ENCODE measurements at places on chromosomes 3 and 15. TPM values are rescaled to one million over a fixed set of nuclear protein-coding genes. Genes with fewer than 3 reads are reported as not detected.
A peak's percentile ranks its signal among the peaks of the same experiment; 100 is the strongest.

DNA sequence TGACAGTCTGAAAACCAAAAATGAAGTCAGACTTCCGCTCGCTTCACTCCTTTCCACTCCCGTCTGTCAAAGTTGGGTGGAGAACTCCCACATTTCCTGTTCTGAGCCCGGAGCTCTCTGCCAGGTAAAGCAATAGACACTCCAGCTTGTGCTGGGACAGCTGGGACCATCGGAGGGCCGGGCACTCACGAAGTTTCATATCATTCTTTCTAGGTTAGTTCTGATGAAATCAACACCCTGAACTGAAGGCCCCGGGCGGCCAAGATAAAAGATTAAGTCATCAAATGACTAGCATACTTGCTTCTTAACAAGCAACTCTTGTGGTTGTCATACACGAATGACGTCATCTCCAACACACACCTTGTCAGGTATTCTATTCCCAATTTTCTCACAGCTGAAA is 42.1 kb downstream of the MAGI1 start:
- no peak overlapping the region for H3K27ac ChIP-seq
- H3K4me1 ChIP-seq, result no peaks in the 10 kb centered on the region
- H3K36me3 ChIP-seq, result no peaks in the 10 kb centered on the region

- peaks cover 3% of the 10 kb centered on the region for H3K27me3 ChIP-seq
- H3K27ac ChIP-seq, result no peak overlapping the region
Measured at GRCh38 chr15:31552482-31553099, 226.0 kb downstream of the KLF13 start.

The TLR9 gene
- 10.4 TPM for total RNA-seq

GRCh38 chr3:195040773-195041520 is 230.0 kb downstream of the XXYLT1 start:
- H3K4me3 ChIP-seq, result no peak overlapping the region
- no peaks in the 10 kb centered on the region for H3K36me3 ChIP-seq
- DNase-seq, result no peak
- H3K27me3 ChIP-seq, result no peaks in the 10 kb centered on the region
- peaks cover 11% of the 10 kb centered on the region for H3K4me1 ChIP-seq

The ASB14 gene
- not detected for total RNA-seq

DNA sequence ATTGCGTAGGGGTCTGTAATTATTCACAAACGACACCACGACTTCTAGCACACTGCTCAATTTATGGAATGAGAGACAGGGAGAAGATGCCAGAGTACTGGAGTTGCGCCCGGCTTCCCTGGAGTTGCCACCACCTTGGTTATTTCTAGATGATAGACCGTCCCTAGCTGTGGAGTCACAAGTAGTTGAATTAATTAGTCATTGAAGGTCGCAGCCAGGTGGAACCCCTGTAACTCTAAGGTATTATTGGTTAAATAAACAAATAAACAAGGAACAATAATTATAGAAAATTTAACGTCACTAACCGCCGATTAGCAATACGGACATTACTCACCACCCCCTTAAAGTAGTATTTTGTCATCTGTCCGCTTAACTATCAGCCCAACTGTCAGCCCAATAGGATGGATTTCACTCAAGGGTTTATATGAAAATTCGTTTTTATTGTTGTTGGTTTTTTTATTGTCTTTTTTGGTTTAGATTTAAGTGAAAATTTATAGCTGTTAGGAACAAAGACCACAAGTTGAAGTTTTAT is 911 bp upstream of the AZI2 start:
- peaks cover 43% of the 10 kb centered on the region for H3K4me1 ChIP-seq
- peaks cover 37% of the 10 kb centered on the region for H3K36me3 ChIP-seq
- DNase-seq, result no peak

GRCh38 chr3:48466386-48467109 is 20.0 kb downstream of the ATRIP start:
- no peak for DNase-seq
- peak overlapping the region; percentile 96 for H3K27ac ChIP-seq
- no peaks in the 10 kb centered on the region for H3K27me3 ChIP-seq
- H3K4me3 ChIP-seq, result peak overlapping the region; percentile 89

DNA sequence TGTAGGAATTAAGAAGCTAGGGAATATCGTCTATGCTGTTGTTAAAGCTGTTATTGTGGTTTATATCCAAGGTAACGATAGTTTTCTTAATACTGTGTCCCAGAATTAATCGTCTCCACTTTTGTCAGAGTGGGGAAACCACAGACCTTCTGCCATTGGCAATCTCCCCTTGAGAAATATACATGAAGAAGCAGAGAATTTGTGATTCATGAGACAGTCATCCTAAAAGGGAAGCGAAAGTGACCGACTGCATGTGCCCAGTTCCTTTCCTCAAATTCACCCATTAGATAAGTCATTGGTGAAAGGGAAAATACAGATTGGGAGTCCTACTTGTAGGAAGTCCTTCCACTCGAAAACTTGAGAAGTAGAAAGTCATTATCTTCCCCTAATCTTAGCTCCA is 26.6 kb downstream of the DIPK2A start:
- peaks cover 15% of the 10 kb centered on the region for H3K36me3 ChIP-seq
- no peak overlapping the region for H3K4me3 ChIP-seq
- peaks cover 24% of the 10 kb centered on the region for H3K4me1 ChIP-seq
- DNase-seq, result no peak

DNA sequence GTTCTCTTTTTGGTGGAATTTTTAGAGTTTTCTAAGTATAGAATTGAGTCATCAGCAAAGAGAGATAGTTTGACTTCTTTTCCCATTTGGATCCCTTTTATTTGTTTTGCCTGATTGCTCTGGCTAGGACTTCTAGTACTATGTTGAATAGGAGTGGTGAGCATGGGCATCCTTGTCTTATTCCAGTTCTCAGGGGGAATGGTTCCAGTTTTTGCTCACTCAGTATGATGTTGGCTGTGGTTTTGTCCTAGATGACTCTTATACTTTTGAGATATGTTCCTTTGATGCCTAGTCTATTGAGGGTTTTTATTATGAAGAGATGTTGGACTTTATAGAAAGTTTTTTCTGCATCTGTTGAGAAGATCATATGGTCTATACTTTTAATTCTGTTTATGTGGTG is 72.5 kb downstream of the TNFAIP8L3 start:
- H3K27ac ChIP-seq, result no peak overlapping the region
- no peak for DNase-seq
- peaks cover 5% of the 10 kb centered on the region for H3K36me3 ChIP-seq
- H3K4me3 ChIP-seq, result no peak overlapping the region
- H3K4me1 ChIP-seq, result no peaks in the 10 kb centered on the region
